ENCODE measurements at places on chromosomes 16 and 17. TPM values are rescaled to one million over a fixed set of nuclear protein-coding genes. Genes with fewer than 3 reads are reported as not detected.
A peak's percentile ranks its signal among the peaks of the same experiment; 100 is the strongest.

- H3K27ac ChIP-seq = no peak overlapping the region
- H3K4me1 ChIP-seq = peaks cover 1% of the 10 kb centered on the region
- peaks cover 3% of the 10 kb centered on the region for H3K27me3 ChIP-seq
- no peaks in the 10 kb centered on the region for H3K36me3 ChIP-seq
- H3K4me3 ChIP-seq = no peak overlapping the region
- no peak for DNase-seq
Observed at GRCh38 chr16:53048139-53048915, 4.4 kb downstream of the CHD9NB start.

DNA sequence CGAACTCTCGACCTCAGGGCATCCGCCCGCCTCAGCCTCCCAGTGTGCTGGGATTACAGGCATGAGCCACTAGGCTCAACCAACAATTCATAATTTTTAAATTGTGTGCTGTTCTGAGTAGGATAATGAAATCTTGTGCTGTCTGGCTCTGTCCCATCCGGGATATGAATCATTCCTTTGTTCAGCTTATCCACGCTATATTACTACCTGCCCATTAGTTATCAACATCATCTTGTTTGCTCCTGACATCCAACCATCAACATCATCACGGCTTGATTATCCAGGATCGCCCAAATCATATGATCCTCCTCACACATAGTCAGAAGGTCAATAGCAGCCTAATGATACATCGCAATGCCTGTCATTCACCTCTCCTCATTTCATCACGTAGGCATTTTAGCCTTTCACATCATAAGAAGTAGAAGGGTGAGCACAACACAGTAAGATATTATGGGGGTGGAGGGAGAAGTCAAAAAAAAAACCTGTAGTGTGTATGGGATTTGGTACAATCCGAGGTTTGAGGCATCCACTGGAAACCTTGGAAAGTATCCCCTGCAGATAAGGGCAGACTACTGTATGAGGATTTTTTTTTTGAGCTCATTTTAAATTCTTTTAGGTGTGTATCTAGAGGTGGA is 77.0 kb upstream of the SIAH1 start:
- no peak overlapping the region for H3K4me3 ChIP-seq
- no peak overlapping the region for H3K27ac ChIP-seq
- H3K27me3 ChIP-seq = peaks cover 4% of the 10 kb centered on the region
- no peak for DNase-seq
- H3K4me1 ChIP-seq = peaks cover 27% of the 10 kb centered on the region

DNA sequence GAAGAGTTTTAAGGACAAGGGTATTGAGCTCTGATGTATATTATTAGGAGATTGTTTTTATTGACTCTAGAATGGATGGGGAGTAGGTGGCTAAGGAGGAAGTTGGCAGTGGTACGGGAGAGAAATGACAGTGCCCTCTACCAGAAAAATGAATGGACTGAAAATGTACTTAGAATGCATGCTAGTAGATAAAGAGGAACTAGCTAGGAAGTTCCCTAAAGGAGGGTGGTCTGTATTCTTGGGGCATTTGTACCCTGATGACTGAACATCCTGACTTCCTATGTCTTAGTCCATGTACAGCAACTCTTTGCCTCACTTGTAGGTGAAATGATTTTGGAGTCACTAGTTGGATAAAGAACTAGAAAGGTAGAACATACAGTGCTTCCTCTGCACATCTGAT is 581.5 kb upstream of the RBFOX1 start:
- H3K27me3 ChIP-seq = peaks cover 1% of the 10 kb centered on the region
- H3K4me1 ChIP-seq = peaks cover 2% of the 10 kb centered on the region
- no peaks in the 10 kb centered on the region for H3K36me3 ChIP-seq
- no peak overlapping the region for H3K4me3 ChIP-seq

DNA sequence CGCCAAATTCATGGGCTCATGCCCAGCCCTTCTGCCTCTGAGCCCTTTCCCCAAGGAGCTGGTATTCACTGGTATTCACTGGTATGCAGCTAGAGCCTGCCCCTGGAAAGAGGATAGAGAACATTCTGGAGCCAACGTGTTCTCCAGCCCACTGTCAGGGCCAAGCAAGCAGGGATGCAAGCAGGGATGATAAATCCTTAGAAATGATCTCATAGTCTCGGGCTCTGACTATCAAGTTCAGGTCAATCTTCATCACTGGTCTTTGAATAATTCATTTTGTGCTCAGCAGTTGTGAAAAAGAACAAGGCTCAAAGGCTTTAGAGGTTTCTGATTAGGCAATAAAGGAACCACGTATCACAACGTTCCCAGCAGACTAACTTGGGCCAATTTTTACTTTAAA is 57.3 kb downstream of the CACNG5 start:
- DNase-seq = no peak
- no peak overlapping the region for H3K4me3 ChIP-seq

GRCh38 chr16:15887283-15887682 is 1.1 kb downstream of the CEP20 start:
- H3K27me3 ChIP-seq = peaks cover 4% of the 10 kb centered on the region
- peaks cover 39% of the 10 kb centered on the region for H3K4me1 ChIP-seq
- H3K4me3 ChIP-seq = peak overlapping the region; percentile 100
- peaks cover 5% of the 10 kb centered on the region for H3K36me3 ChIP-seq

- no peak overlapping the region for H3K4me3 ChIP-seq
- no peaks in the 10 kb centered on the region for H3K4me1 ChIP-seq
- H3K36me3 ChIP-seq = no peaks in the 10 kb centered on the region
- H3K27ac ChIP-seq = no peak overlapping the region
Observed at GRCh38 chr17:18122990-18123753, 14.6 kb downstream of the MYO15A start.

DNA sequence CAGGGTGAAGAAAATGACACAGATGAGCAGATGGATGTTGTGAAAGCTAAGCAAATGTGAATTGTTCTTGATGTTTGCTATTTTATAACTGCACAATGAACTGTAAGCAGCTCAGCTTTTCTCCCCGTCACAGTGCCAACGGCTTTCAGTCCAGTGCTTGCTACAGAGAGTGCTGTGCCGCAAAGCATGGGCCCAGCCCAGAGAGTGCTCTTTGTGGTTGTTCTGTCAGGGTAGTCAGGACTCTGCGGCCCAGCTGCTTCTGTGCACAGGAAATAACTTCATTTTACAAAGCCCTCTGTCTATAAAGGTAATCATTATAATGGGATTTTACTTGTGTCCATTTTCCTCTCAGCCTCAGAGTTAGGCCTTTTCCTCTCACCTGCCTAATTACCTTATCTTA is 39.1 kb downstream of the CDRT15 start:
- peak overlapping the region; percentile 94 for H3K27ac ChIP-seq
- peaks cover 3% of the 10 kb centered on the region for H3K27me3 ChIP-seq
- peaks cover 93% of the 10 kb centered on the region for H3K4me1 ChIP-seq
- DNase-seq = peak; percentile 73
- H3K4me3 ChIP-seq = peak overlapping the region; percentile 89

DNA sequence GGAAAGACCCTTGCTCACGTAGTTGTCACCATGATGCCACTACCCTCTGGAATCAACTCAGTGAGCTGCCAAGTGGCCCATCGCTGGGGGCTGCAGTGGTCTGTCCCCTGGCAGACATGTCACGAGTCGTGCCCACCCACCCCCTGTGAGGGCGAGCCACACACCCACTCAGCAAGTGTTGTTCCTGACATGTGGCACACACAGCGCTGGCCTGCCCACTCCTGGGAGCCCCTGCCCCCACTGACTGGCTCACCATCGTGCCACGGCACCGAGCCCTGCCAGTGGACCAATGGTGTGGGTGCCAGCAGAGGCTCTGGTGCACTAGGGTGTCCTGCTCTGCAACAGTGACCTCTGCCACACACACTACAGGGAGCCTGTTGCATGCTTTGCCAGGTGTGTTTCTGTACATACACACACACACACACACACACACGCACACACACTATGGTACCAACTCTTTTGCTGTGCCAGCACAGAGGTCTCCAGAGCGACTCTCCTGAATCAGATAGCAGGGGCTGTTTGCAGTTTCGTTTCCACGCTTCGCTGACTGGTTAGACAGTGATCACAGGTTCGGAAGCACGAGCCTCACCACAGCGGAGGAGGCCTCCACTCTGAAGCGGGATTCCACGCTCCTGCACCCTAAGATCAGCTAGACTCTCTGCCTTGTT is 7.7 kb downstream of the RTN4RL1 start:
- DNase-seq = no peak
- H3K4me1 ChIP-seq = peaks cover 2% of the 10 kb centered on the region
- H3K27ac ChIP-seq = no peak overlapping the region
- H3K36me3 ChIP-seq = no peaks in the 10 kb centered on the region

DNA sequence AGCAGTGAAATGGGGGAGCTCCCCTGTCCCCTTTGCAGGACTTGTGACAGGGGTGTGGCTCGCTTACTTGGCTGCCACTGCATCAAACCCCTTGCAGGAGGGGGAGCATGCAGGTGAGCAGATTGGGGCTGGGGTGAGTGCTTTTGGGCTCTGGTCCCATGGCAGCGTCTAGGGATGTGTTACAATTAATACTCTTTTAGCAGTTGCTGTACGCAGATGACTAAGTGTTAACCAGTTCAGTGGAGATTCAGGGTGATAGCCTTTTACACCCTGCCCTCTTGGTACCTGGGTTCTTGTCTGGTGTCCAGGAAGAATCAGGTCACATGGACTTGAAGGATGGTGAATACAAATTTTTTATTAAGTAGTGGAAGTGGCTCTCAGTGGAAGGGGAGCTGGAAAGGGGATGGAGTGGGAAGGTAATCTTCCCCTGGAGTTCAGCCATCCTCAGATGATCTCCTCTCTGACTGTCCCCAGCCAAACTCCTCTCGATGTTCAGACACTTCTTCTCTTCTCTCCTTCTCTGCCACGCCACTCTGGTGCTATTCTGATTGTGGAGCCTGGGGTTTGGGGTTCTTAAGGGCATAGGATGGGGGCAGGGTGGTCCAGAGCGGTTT is 100.1 kb downstream of the MARF1 start:
- H3K4me3 ChIP-seq = no peak overlapping the region
- peak overlapping the region; percentile 33 for H3K27ac ChIP-seq
- H3K4me1 ChIP-seq = peaks cover 15% of the 10 kb centered on the region
- H3K27me3 ChIP-seq = peaks cover 5% of the 10 kb centered on the region
- DNase-seq = no peak
- H3K36me3 ChIP-seq = no peaks in the 10 kb centered on the region

GRCh38 chr17:29390851-29391631 is 878 bp downstream of the TAOK1 start:
- H3K27ac ChIP-seq = peak overlapping the region; percentile 95
- H3K27me3 ChIP-seq = peaks cover 5% of the 10 kb centered on the region
- peak overlapping the region; percentile 94 for H3K4me3 ChIP-seq
- no peaks in the 10 kb centered on the region for H3K36me3 ChIP-seq
- DNase-seq = no peak

DNA sequence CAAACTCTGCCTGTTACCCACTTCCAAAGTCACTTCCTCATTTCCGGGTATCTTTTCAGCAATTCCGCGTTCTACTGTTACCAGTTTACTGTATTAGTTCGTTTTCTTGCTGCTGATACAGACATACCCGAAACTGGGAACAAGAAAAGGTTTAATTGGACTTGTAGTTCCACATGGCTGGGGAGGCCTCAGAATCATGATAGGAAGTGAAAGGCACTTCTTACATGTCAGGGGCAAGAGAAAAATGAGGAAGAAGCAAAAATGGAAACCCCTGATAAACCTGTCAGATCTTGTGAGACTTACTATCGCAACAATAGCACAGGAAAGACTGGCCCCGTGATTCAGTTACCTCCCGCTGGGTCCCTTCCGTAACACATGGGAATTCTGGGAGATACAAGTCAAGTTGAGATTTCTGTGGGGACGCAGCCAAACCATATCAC is 30.9 kb downstream of the PAFAH1B1 start:
- peaks cover 4% of the 10 kb centered on the region for H3K27me3 ChIP-seq
- no peak for DNase-seq
- no peaks in the 10 kb centered on the region for H3K36me3 ChIP-seq

- H3K36me3 ChIP-seq = no peaks in the 10 kb centered on the region
- H3K27ac ChIP-seq = no peak overlapping the region
- peaks cover 1% of the 10 kb centered on the region for H3K4me1 ChIP-seq
- DNase-seq = no peak
Observed at GRCh38 chr17:73284906-73285602, 23.4 kb upstream of the CPSF4L start.

GRCh38 chr17:17315142-17315821 is 12.1 kb downstream of the NT5M start:
- no peak overlapping the region for H3K4me3 ChIP-seq
- no peaks in the 10 kb centered on the region for H3K27me3 ChIP-seq
- DNase-seq = no peak
- peaks cover 3% of the 10 kb centered on the region for H3K36me3 ChIP-seq
- H3K4me1 ChIP-seq = peaks cover 5% of the 10 kb centered on the region

- H3K4me3 ChIP-seq = no peak overlapping the region
- H3K27ac ChIP-seq = no peak overlapping the region
- no peaks in the 10 kb centered on the region for H3K36me3 ChIP-seq
- peaks cover 2% of the 10 kb centered on the region for H3K27me3 ChIP-seq
Observed at GRCh38 chr16:58085584-58086251, 43.5 kb downstream of the CFAP20 start.

GRCh38 chr17:37674511-37674910 is 31.3 kb upstream of the DDX52 start:
- H3K27ac ChIP-seq = no peak overlapping the region
- H3K4me3 ChIP-seq = no peak overlapping the region
- DNase-seq = no peak
- peaks cover 2% of the 10 kb centered on the region for H3K36me3 ChIP-seq
- H3K27me3 ChIP-seq = peaks cover 7% of the 10 kb centered on the region

- H3K36me3 ChIP-seq = peaks cover 27% of the 10 kb centered on the region
- H3K27me3 ChIP-seq = peaks cover 1% of the 10 kb centered on the region
- H3K4me1 ChIP-seq = no peaks in the 10 kb centered on the region
- no peak overlapping the region for H3K4me3 ChIP-seq
Observed at GRCh38 chr16:25157271-25157875, 45.8 kb downstream of the LCMT1 start.

- H3K4me3 ChIP-seq = no peak overlapping the region
- H3K36me3 ChIP-seq = no peaks in the 10 kb centered on the region
- no peak overlapping the region for H3K27ac ChIP-seq
Observed at GRCh38 chr17:6109536-6109935, 39.4 kb downstream of the WSCD1 start.

- H3K4me1 ChIP-seq = peaks cover under 1% of the 10 kb centered on the region
- no peaks in the 10 kb centered on the region for H3K27me3 ChIP-seq
- DNase-seq = no peak
- H3K27ac ChIP-seq = no peak overlapping the region
Observed at GRCh38 chr16:58509256-58510096, 5.8 kb upstream of the SETD6 start.

DNA sequence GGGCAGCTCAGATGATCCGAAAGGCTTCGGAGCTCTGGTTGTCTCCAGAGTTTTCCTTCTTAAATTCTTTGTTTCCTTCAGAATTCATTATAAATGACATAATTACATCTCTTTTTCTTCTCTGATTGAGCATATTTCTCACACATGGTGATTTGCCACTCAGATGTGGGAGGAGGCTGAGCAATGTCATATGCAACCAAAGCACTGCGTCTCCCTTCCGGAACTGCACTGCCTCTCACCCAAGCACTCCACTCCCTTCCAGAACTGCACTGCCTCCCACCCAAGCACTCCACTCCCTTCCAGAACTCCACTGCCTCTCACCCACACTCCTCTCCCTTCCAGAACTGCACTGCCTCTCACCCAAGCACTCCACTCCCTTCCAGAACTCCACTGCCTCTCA is 131.5 kb downstream of the SALL1 start:
- H3K27ac ChIP-seq = no peak overlapping the region
- H3K36me3 ChIP-seq = no peaks in the 10 kb centered on the region
- H3K27me3 ChIP-seq = peaks cover 3% of the 10 kb centered on the region
- no peak for DNase-seq
- H3K4me3 ChIP-seq = no peak overlapping the region
- no peaks in the 10 kb centered on the region for H3K4me1 ChIP-seq

Gene AOC3
- polyA plus RNA-seq = not detected

Gene WNK4
- not detected for polyA plus RNA-seq

Gene SDR42E1
- polyA plus RNA-seq = 2.0 TPM

Gene C1QTNF1
- polyA plus RNA-seq = not detected

Gene HS3ST6
- polyA plus RNA-seq = not detected

Gene ATP2A3
- 35.1 TPM for polyA plus RNA-seq

Gene P2RX5
- 8.4 TPM for polyA plus RNA-seq

Gene ZNF689
- polyA plus RNA-seq = 7.5 TPM

Gene RAD51C
- 44.0 TPM for polyA plus RNA-seq

Gene ALDH3A1
- not detected for polyA plus RNA-seq

Gene AANAT
- 0.34 TPM for polyA plus RNA-seq

All from immature natural killer cell (primary cell).